ENCODE measurements at places on chromosomes 7 and 10.

GRCh38 chr7:68688416-68689086, 909.7 kb upstream of the AUTS2 start:
- DNase-seq, result no peak
- H3K27me3 ChIP-seq, result no peaks in the 10 kb centered on the region
- no peak overlapping the region for H3K27ac ChIP-seq
- no peak overlapping the region for H3K4me3 ChIP-seq
- no peaks in the 10 kb centered on the region for H3K4me1 ChIP-seq
- H3K36me3 ChIP-seq, result no peaks in the 10 kb centered on the region

- peaks cover 31% of the 10 kb centered on the region for H3K27me3 ChIP-seq
- no peak overlapping the region for H3K4me3 ChIP-seq
- no peaks in the 10 kb centered on the region for H3K36me3 ChIP-seq
- no peak for DNase-seq
- no peak overlapping the region for H3K27ac ChIP-seq
These were observed 31.0 kb upstream of the OPALIN start for GRCh38 chr10:96389785-96390184.

- H3K4me1 ChIP-seq, result peaks cover 57% of the 10 kb centered on the region
- H3K27ac ChIP-seq, result peak overlapping the region; percentile 45
- H3K4me3 ChIP-seq, result no peak overlapping the region
- H3K36me3 ChIP-seq, result peaks cover 21% of the 10 kb centered on the region
- DNase-seq, result no peak
These were observed 79.8 kb downstream of the ABI1 start for GRCh38 chr10:26780793-26781601.

- peaks cover 34% of the 10 kb centered on the region for H3K36me3 ChIP-seq
- H3K27ac ChIP-seq, result no peak overlapping the region
- H3K27me3 ChIP-seq, result no peaks in the 10 kb centered on the region
- no peak overlapping the region for H3K4me3 ChIP-seq
- peaks cover 4% of the 10 kb centered on the region for H3K4me1 ChIP-seq
These were observed 131.8 kb downstream of the RNF216 start for GRCh38 chr7:5649641-5650040.

DNA sequence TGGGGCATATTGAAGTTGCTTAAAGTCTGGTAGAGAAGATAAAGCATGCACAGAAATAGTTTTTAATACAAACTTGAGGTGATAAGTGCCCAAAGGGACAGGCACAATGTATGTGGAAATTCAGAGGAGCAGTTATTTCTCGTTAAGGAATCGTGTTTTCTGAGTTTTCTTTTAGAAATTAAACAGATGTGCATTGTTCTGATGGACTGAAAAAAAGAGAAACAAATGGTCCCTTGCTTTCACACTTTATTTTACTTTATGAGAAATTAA, 45.6 kb downstream of the CNNM2 start:
- H3K27me3 ChIP-seq, result no peaks in the 10 kb centered on the region
- DNase-seq, result no peak
- no peaks in the 10 kb centered on the region for H3K4me1 ChIP-seq

- DNase-seq, result no peak
- peaks cover 2% of the 10 kb centered on the region for H3K27me3 ChIP-seq
- no peaks in the 10 kb centered on the region for H3K36me3 ChIP-seq
- peak overlapping the region; percentile 76 for H3K27ac ChIP-seq
These were observed 156.5 kb upstream of the ITGB1 start for GRCh38 chr10:33114451-33114952.

GRCh38 chr10:80148166-80148805, 15.8 kb downstream of the PLAC9 start:
- no peak for DNase-seq
- H3K27ac ChIP-seq, result no peak overlapping the region
- H3K36me3 ChIP-seq, result peaks cover 43% of the 10 kb centered on the region
- H3K27me3 ChIP-seq, result no peaks in the 10 kb centered on the region

DNA sequence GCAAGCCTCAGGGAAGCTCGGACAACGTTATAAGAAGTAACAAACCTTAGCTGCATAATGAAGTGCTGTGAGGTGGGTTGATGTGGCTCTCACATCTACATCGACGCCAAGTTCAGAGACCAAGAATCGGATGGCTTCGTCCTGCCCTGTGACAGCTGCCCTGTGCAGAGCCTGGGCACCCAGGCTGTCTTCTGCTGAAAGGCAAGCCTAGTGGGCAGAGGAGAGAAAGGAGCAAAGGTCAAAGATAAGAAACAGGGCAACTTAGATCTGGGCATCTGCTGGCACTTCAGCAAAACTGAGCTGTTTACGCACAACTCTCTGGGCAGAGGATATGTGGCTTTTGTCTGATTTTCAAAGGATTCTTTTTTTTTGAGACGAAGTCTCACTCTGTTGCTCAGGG, 6.7 kb downstream of the ANKRD16 start:
- H3K4me3 ChIP-seq, result no peak overlapping the region
- DNase-seq, result no peak
- no peak overlapping the region for H3K27ac ChIP-seq

DNA sequence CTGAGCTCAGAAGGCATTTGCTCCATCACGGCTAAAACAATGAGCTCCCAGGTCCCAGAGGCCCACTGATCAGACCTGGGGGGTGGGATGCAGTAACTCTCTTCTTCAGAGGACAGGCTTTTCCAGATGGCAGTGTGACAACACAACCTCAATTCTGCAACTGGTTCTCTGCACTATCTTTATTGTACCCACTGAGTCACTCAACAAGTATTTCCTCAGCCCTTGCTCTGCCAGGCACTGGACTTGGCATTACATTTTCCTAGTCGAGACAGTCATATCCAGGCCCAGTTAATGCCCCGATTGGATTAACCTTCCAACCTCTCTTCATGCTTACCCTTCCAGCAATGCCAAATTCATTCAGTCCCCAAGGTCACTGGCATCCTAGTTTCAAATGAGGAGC, 72.6 kb downstream of the JAZF1 start:
- H3K4me3 ChIP-seq, result no peak overlapping the region
- H3K36me3 ChIP-seq, result peaks cover 2% of the 10 kb centered on the region
- H3K4me1 ChIP-seq, result peaks cover 4% of the 10 kb centered on the region
- DNase-seq, result no peak
- no peak overlapping the region for H3K27ac ChIP-seq

- H3K36me3 ChIP-seq, result peaks cover 2% of the 10 kb centered on the region
- H3K27me3 ChIP-seq, result no peaks in the 10 kb centered on the region
- H3K4me1 ChIP-seq, result peaks cover 21% of the 10 kb centered on the region
- DNase-seq, result no peak
- H3K4me3 ChIP-seq, result no peak overlapping the region
These were observed 190.2 kb downstream of the REEP3 start for GRCh38 chr10:63711361-63711760.

DNA sequence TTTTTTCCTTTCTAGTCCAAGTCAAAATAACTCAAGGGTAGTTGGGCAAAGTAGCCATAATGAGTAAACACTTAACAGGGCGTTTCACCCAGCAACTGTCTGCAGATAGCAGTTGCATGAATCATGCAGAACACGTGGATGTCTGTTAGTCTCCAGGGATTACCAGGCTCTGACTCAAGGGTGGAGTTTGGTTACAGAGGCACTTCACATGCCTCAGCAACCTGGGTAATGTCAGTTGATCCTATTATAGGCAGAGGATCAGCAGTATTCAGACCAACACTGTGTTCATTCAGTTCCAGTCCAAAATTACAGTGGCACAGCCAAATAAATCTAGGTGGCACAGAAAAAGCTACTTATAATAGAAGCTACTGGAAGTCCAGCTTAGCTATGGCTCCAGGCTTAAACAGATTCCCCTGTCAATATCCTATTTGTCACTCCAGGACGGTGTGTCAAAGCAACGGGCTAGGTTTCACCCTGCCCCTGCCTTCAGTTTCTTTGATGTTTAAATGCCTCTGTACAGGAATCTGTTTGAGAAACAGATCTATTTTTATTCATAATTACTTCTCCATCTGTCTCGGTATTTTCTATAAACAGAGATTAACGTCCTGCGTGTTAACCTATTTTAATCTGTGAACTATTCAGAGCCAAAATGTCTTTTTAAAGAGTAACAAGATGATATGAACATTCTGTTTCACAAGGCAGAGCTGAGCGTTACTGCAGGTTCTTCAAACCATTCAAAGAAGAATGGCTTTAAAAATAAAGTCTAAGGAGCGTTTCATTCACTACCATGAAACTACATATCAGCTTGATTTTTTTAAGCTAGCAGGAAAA, 162.6 kb upstream of the AKR1E2 start:
- no peak overlapping the region for H3K27ac ChIP-seq
- no peaks in the 10 kb centered on the region for H3K4me1 ChIP-seq
- H3K27me3 ChIP-seq, result peaks cover 35% of the 10 kb centered on the region
- no peak overlapping the region for H3K4me3 ChIP-seq
- DNase-seq, result no peak
- H3K36me3 ChIP-seq, result no peaks in the 10 kb centered on the region

- H3K27ac ChIP-seq, result no peak overlapping the region
- H3K4me3 ChIP-seq, result no peak overlapping the region
- peaks cover 3% of the 10 kb centered on the region for H3K27me3 ChIP-seq
- no peaks in the 10 kb centered on the region for H3K36me3 ChIP-seq
These were observed 170.9 kb downstream of the PARD3 start for GRCh38 chr10:34644224-34644623.
